ENCODE measurements at places on chromosomes 6 and 20.

- DNase-seq = no peak
Observed at GRCh38 chr20:4083098-4083865, 67.9 kb upstream of the RNF24 start.

DNA sequence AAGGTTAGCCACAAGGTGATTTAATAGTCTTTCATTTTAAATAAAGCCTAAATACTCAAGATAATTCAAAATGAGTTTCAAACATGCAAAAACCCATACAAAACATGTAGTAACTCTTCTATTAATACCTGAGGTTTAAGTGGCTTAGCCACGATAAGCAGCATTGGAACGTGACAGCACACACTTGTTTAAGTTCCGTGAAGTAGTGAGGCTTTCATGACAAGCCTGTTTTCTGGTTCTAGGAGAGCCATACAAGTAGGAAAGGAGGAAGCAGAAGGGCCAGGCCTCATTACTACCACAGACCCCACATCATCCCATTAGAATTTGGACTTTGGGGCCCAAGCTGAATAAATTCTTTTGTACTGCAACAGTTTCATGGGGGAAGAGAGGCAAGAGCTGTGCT is 54.3 kb upstream of the PRND start:
- DNase-seq = no peak

DNA sequence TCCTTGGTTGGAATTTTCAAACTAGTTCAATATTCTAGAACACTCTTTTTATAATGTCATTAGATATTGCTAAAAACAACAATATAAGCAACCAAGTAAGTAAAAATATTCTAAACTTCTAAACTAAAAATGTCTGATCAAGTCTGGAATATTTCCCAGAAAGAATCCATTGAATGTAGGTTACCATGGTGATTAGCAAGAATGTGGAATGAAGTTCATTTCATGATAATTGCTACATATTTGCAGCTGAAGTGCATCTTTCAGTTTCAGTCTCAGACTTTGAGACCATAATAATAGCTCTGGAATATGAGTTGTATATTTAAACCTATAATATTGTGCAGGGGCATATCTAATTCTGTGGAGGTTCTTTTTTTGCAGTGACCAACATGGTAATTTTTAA is 61.0 kb upstream of the NKAIN2 start:
- DNase-seq = no peak

DNA sequence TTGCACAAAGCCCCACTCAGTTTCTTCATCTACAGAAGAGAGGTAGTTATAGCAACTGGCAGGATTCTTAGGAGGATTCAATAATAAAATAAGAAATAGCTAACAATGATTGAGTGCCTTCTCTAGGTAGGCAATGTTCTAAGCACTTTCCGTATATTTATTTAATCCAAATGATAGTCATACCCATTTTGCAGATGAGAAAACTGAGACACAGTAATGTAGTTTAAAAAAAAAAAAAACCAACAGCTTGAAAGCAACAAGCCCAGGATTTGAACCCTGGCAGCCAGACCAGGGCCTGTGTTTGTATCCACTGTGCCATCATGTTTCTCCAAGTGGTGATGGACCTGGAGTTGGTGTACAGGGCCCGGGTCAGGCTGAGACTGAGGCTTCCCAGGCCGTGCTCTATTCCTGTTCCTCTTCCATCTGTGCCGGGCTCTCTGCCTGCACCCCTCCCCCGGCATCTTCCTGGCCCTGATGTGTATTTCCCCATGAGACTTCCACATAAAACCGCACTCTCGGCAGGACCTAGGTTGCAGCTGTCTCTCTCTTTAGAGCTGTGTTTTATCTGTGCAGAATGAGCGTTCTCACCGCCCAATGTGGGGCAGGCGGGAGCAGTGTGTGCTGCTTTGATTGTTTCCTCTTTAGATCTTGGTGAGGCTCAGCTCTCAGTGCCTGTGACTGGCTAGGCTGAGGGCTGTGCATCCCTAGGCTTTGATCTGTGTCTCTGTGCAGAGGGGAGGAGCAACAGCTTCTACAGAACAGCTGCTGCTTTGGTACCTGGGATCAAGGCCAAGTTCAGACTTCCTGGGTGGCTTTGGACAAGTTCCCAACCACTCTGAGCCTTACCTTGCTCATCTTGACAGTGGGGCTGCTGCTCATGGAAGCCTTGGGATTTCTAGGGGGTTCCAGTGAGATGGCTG is 49.5 kb downstream of the TOX2 start:
- no peak for DNase-seq

DNA sequence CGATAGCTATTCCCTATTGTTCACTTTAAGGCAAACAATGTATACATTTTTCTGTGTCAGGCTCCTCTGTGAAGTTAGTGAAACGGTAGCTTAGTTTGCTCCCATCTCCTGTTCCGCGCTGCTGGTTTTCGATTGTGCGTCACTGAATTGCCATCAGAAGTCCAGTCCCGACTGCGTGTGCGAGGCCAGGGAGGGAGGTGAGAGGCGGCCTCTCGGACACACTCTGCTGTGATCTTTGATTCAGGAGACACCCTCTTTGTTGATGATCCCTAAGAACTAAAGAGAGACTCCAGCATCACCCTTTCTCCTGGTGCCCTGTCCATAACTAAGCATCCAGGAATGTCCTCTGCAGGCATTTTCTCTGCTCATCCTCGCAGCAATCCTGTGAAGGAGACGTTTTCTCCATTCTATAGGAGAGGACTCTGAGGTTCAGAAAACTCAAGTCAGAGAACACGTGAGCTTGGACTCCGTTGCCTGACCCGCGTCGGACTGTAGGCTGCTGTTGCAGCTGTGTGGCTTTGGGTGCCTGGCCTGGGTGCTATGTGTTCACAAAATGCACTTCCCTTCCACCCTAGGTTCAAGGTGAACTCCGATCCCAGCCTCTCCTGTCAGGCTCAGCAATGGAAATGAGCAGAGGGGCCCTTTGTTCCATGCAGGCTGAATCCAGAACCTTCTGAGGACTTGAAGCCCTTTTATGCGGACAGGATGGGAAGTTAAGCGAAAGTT is 24.1 kb upstream of the UNC93A start:
- DNase-seq = no peak

DNA sequence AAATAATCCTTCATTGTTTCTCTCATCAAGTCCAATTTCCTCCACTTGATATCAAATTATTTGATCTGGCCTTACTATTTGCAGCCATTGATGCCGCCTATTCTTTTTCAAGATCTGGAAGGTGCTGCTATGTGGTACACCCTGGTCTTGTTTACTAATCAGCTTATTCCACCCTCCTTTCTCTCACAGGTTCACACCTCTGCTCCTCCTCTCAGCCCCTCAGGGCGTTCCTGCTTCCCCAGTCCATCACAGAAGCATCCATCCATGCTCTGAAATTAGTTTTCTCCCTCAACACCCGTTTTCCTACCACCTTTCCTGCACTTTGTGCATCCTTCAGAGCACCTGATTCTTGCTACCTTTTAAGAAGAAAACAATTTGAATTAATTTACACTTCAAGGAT is 183.6 kb downstream of the EPHA7 start:
- DNase-seq = no peak

Measured in stimulated activated CD8-positive, alpha-beta memory T cell treated with anti-CD3 and anti-CD28 coated beads, Interleukin-7, amount 100 ng/mL, for 1 hour (primary cell).